ENCODE measurements at places on chromosomes 5 and 9.
A peak's percentile ranks its signal among the peaks of the same experiment; 100 is the strongest.

DNA sequence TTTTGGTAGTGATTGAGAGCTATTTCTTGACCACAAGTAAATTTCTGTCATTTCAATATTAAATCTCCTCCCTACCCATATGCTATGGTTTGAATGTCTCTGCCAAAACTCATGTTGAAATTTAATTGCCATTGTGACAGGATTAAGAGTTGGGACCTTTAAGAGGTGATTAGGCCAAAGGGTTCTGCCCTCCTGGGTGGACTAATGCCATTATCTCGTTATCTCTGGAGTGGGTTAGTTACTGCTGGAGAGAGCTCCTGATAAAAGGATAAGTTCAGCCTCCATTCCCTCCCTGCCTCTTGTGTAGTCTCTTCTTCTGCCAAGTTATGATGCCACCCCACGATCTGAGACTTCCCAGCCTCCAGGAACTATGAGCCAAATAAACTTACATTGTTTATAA lies 3.6 kb upstream of the DRD1 start:
- no peak for DNase-seq

DNA sequence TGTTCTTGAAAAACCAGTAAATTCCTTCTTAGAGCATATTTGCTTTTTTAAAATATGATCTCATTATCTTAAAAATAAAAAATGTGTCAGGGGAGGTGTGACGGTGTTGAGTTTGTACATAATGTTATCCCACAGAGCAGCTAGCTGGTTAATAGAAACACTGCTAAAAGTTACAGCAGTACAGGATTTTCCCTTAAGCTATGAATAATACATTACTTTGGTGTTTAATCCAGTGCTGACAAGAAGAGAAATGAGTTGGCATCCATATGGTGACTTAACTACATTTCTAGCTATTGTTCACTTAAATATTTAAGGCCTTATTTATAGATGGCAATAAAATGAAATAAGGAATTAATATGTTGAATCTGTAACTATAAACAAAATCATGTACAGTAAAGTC lies 883.1 kb downstream of the CDH18 start:
- no peak for DNase-seq

GRCh38 chr9:79279356-79279755 lies 292.4 kb upstream of the TLE4 start:
- no peak for DNase-seq

DNA sequence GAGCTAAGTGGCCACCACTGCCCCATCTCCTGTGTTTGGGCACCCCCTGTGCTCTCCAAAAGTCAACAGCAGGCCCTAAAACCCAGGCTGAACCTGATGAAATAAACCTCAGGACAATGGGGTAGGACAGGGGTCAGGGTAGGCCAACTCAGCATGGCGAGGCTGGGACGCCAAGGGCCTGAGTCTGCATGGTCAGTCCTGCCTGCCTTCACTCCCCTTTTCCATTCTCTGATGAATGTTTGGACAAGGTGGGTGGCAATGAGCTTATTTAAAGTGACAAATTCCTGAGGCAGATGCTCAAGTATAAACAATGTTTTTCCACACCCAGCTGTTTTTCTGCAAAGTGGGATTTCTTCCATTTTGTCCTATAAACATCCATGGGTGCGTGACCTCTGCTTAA lies 47.2 kb upstream of the CXCL14 start:
- no peak for DNase-seq

GRCh38 chr9:124436320-124436719 lies 13.9 kb upstream of the ADGRD2 start:
- no peak for DNase-seq

DNA sequence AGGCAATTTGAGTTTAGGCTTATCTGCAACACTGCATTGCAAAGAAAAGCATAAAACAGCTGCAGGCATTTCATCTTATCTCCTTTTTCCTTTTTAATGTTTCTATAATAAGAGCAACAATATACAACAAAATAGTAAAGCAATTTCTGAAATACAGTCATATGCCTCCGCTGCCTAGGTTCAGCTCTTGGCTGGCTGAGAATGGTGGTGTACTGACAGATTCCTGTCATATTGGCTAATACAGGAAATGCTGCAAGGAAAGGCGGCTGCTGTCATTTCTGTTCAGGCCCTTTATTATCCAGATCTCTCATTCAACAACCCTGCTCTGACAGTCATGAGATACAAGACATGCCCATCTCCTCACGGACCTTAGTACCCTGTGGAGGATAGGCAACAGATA lies 677.0 kb downstream of the TAF11L14 start:
- DNase-seq: no peak

- DNase-seq: no peak
These were observed 1.3 kb downstream of the PRDM12 start for GRCh38 chr9:130665431-130666392.

GRCh38 chr9:137978262-137978714 lies 100.7 kb downstream of the CACNA1B start:
- DNase-seq: no peak

- no peak for DNase-seq
These were observed 103.2 kb downstream of the MSX2 start for GRCh38 chr5:174827558-174827957.

DNA sequence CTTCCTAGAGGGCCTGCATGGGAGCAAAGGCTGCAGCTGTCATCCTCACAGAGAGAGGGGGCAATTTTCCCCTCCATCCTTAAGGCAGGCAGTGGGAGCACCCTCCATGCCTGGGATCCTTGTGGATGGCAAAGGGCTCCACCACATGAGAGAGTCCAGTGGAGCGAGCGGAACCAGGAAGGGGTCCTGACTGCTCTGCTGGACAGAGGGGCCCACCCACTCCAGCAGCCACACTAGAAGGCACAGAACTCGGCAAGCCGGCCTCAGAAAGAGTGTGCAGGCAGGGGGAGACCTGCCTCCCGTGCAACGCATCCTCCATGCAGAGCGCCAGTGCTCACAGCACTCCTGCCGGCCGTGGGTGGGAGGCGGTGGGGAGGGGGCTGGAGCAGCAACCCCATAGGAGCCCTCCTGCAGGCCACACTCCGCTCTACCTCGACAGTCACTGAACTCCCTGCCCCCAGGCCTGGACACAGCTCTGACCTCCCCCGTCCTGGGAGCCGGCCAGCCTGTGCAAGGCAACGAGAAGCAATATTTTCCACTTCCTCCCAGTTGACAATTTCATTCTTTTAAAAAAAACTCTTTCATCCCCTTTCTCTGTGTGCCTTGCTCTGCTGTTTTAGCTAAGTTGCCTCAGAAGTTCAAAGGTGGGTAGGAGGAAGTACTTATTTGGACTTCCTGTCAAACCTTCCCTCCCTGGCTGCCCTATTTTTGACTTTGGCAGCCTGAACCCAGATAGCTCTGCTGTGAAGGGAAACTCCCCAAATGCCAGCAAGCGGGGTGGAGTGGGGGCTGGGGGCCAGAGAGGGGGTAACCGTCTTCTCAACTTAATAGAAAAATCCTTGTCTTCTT lies 5.3 kb upstream of the LCP2 start:
- DNase-seq: no peak

DNA sequence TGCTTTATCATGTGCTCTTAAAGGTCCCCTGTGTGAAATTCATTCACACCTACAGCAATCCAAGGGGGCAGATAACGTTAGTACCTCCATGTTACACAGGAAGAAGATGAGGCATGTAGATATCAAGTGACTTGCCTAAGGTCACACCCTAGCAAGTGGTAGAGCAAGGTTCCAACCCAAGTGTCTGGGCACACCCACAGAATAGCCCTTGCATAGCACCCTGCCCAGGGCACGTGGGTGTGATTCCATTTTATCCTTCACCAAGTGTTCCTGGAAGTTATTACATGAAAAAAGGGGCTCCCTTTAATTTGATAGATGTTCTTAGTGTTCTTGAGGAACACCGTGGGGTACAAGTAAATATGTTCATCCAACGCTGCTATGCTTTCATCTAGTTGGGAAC lies 4.9 kb downstream of the TMEM171 start:
- DNase-seq: no peak

DNA sequence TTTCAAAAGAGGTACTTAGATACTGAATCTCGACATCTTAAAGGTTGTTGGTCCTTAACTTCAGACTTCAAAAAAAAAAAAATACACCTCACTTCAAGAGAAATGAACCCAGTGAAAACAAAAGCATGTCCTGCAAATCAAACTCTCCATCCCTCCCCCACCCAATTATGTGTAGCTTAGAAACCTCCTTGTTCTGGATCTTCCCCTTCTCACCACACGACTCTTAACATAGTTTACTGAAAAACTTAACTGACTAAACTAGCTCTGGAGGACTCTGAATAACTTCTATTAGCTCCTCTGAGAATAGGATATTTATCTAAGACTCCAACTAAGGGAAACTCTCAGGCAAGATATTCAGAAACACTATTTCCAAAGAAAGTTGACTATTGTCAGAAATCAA lies 48.7 kb upstream of the HK3 start:
- DNase-seq: no peak

DNA sequence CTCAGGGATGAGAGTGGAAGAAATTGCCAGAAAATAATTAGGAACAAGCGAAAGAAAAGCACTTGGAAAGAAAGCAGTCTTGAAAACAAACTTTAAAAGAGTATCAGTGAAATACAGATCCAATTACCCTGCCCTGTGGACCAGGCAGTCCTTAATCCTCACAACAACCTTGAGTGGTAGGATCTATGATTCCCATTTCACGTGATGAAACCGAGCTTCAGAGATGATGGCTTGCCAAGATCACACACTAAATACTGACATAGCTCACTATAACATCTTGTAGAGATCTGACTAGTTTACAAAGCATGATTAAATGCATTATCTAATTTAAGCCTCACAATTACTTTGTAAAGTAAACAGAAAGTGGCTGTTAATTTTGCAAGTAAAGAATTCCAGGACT lies 55.5 kb upstream of the ABCA1 start:
- no peak for DNase-seq

- no peak for DNase-seq
These were observed 1.8 kb upstream of the KLF4 start for GRCh38 chr9:107491081-107492053.

- no peak for DNase-seq
These were observed 127.8 kb upstream of the RAPGEF1 start for GRCh38 chr9:131867611-131868192.

GRCh38 chr5:82854956-82855355 lies 222.2 kb downstream of the TMEM167A start:
- no peak for DNase-seq

DNA sequence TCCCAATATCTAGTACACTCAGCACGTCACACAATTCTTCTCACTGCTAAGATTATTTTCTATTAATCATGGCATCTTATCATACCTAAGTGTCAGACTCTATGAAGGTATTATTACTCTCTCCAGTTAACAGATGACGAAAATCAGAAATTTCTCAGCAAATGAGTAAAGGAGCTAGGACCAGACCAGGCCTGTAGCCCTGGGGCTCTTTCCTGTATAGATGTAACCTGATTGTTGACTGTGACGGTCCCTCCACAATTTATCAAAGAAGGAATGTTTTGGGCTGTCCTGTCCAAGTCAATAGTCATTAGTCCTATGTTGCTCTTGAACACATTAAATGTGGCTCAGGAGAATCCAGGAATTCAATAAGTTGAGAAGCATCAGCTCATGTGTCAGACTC lies 106.2 kb downstream of the ST8SIA4 start:
- DNase-seq: no peak

GRCh38 chr9:128191406-128192046 lies at the start of gene CIZ1:
CIZ1 (minus strand) TSS chr9:128191572; CDS start chr9:128190857, 715 bp downstream.
- DNase-seq: peak; percentile 86

DNA sequence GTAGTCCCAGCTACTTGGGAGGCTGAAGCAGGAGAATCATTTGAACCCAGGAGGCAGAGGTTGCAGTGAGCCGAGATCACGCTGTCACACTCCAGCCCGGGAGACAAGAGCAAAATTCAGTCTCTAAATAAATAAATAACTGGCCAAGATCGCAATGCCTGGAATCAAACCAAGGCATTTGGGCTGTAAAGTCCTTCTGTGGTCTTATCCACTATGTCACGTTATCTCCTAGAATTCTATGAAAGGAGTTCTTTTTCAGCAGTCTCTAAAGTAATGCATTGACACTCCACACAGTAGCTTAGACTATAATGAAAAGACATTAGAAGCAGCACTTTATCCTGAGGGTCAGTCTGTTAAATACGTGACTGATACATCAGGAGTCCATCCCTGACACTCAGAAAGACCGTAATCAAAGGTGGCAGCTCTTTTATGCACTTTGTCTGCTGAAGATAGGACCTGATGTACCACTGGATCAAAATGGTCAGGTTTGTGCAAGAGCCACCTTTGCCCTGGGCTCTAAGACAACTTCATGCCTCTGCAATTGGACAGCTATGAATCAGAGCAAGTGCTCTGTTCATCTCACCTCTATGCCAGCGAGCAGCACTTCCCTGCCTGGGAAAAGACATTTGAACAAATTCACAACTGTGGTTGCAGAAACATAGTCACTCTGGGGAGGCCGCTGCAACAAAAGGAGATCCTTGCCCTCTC lies 31.7 kb upstream of the GNA14 start:
- DNase-seq: no peak

DNA sequence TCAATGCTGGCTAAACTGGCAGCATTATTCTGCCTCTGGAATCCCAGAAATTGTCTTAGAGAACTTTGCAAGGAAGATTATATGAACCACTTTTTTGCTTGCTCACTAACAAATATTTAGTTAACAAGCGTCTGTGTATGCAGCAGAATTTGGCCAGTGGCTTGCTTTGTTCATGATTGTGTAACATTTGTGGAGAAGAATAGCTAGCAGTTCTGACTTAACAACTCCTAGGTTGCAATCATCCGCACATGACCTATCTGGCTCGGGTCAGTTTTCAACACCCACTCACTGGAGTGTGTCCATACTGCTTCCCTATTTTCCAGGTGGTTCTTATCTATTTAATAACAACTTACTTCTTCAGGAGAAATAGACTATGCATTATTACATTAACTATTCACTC lies 98.5 kb downstream of the SNX18 start:
- DNase-seq: no peak

GRCh38 chr5:155529362-155529761 lies 515.8 kb downstream of the KIF4B start:
- DNase-seq: no peak

DNA sequence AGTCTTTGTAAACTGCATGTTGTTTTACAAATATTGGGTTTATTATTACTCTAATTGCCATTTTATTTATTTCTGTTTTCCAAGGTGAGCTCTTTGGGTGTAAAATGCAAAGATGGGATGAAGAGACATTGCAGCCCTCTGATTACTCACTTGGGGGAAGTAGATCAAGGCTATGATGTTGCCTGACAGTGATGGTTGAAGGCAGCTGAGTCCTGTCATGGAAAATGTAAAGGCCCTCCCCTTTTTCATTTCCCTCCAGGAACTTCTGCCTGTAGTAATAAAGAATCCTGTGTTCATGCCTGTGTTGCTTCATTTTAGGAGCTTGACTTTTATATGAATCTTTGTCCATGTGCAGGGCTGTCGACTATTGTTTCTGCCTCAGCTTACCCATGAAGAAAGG lies 605.4 kb upstream of the CLINT1 start:
- DNase-seq: no peak

GRCh38 chr9:109990541-109990940 lies 210.5 kb downstream of the PALM2AKAP2 start:
- DNase-seq: no peak

DNA sequence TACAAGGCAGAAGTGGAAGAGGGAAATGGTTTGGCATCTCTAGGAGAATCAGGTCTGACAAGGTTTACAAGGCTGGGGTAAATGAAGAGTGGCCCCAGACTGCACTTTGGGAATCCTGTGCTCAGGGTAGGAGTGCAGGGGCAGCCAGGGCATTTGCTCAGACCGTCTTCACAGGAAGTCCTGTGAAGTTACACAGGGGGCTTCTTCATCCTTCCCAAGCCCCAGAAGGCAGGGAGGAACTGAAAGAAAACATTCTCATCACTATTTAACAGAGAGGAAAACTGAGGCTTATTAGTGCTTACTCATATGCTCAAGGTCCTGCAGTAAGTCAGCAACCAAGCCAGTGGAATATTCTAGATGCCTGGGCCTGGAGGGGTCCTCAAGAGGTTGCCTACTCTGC lies 80.7 kb downstream of the NRG2 start:
- DNase-seq: no peak
